ENCODE measurements at places on chromosomes 5 and 9.
A peak's percentile ranks its signal among the peaks of the same experiment; 100 is the strongest.

DNA sequence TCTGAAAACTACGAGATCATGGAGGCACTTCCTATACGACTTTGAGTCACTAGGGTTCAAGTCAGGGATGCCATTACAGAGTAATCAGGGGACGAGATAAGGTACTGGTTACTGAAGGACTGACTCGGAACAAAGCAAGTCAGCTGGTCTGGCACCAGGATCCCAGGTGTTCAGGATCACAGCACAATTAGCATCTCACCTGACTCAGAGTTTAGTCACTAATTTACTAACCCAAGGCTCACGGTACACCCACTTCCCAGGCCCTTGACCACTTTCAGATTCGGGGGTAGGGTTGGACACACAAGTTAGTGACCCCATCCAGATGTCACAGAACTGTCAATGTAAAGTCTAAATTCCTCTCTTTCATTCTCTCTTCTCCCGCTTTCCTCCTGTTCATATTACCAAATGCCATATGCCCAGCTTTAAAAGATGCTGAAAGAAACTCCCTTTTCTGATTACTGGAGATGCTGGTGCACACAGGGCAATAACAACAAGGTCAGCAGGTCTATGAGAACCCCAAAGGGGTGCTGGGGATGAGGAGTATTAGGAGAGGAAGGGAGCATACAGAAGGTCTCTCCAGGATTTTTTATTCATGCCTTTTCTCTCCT, 657.8 kb downstream of the TLE1 start:
- DNase-seq = no peak

- DNase-seq = no peak
These were observed 26.9 kb downstream of the GOLPH3 start for GRCh38 chr5:32147236-32147635.

DNA sequence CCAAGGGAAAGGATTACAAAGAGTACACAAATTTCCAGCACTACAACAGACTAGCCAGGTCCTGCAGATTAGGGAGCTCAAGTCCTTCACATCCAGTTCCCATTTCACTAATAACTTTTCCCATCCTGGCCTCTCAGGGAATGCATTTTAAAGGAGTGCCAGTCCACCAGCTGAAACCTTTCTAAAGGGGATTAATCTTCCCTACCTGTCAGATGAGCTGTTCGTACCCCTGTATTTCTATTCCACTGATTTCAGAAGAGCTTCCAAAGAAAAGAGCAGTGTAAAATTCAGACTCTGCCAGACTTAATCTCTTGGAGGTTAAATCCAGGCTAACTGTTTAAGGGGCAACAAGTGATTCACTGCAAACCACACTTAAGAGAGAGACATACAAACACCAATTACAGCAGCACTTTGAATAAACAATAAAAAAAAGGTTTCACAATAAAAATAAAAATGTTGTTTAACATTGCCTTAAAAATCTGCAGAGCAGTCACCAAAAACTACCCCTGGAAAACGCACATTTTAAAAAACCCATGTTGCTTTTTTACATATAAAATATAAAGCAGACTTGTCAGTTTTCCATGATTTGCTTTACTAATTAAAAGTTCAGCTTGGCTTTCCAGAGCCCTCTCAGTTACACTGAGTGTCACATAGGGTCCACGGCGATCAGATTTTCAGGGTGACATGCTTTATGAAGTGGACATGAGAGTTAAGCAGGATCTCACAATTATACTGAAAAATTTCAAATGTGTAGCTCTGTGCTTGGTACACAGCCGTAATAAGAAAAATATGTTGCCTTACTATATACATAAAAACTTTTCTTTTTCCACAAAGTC, 3.2 kb downstream of the ROR2 start:
- DNase-seq = no peak

- no peak for DNase-seq
These were observed 18.5 kb upstream of the RGS7BP start for GRCh38 chr5:64487283-64487682.

- DNase-seq = peak; percentile 52
These were observed 591.5 kb downstream of the RAB3C start for GRCh38 chr5:59174248-59174844.

- DNase-seq = no peak
These were observed 408.8 kb downstream of the ENC1 start for GRCh38 chr5:74231697-74232096.

DNA sequence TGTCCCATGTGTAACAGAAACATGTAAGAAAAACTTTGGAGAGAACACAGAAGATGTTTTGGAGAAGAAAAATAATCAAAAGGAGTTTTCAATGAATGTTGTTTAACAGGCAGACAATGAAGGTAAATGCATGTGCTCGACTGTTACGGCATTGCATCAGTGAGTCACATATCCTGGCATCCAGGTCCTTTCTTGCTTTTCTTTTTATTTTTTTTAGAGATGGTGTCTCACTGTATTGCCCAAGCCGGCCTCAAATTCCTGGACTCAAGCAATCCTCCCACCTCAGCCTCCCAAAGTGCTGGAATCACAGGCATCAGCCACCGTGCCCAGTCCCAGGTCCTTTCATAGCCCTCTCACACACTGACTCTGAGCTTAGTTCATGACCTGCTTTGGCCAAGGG, 181.8 kb downstream of the DTWD2 start:
- no peak for DNase-seq

GRCh38 chr9:36148311-36149051, 11.9 kb downstream of the GLIPR2 start:
- peak; percentile 97 for DNase-seq

DNA sequence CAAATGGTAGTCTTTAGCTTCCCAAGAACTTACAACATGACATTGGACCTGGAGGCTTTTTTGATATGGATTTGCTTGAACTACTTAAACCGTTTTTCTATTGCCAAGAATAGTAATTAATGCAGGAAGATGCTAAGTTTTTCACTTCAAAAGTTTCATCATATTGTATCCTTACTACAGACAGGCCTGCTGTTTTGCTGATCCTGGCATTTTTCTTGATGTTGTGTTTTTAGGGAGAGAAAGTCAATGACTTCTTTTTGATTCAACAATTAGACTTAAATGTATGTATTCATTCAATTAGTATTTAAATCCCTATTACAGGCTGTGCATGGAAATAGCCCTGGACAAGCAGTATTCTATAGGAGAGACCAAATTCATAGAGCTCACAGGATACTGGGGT, 172.7 kb downstream of the TRPM3 start:
- no peak for DNase-seq

DNA sequence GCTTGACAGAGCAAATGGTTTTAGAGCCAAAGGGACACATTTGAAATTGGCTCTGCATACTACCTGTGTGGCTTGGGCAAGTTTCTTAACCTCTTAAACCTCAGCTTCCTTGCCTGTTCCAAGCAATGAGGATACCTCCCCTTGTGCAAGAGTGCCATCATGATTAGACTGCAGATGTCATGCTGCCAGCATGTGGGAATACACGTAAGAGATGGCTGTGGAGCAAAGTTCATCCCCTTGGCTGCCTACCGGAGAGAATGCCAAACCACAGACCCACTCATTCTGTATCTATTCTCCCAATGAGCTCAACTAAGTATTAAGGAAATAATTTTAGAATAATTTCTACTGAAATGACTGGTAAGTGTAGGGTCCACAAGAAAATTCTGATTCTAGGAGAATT, 101.3 kb downstream of the WDR41 start:
- DNase-seq = no peak
